BJ (cell line): ENCODE measurements at places on chromosomes 16 and 17. TPM values are rescaled to one million over a fixed set of nuclear protein-coding genes. Genes with fewer than 3 reads are reported as not detected.

DNA sequence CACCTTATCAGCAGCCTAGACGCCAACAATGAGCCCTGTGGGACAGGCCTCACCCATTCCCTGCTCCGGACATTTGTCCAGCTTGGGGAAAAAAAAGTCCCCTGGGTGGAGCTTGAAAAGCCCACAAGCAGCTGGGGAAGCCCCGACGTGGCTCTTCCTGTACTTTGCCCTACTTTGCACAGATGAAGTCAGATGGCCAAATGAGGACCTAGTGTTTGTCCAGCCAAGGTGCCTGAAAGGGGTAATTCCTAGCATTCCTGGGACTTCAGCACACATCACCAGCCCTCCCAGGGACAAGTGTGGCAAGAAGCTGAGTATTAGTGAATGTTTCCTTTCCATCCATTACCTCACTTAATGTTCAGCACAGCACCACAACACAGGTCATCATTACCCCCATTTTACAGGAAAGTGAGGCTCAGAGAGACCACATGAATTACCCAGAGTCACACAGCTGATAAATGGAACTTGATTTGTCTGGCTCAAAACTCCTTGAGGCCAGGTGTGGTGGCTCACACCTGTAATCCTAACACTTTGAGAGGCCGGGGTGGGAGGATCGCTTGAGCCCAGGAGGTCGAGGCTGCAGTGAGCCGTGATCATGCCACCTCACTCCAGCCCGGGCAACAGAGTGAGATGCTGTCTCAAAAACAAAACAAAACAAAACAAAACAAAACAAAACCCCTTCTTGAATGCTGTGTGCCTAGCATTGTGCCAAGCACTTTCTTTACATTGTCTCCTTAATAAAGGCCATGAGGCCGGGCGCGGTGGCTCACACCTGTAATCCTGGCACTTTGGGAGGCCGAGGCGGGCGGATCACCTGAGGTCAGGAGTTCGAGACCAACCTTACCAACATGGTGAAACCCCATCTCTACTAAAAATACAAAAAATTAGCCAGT lies 19.9 kb upstream of the PLLP start:
- DNase-seq: peak; percentile 21

DNA sequence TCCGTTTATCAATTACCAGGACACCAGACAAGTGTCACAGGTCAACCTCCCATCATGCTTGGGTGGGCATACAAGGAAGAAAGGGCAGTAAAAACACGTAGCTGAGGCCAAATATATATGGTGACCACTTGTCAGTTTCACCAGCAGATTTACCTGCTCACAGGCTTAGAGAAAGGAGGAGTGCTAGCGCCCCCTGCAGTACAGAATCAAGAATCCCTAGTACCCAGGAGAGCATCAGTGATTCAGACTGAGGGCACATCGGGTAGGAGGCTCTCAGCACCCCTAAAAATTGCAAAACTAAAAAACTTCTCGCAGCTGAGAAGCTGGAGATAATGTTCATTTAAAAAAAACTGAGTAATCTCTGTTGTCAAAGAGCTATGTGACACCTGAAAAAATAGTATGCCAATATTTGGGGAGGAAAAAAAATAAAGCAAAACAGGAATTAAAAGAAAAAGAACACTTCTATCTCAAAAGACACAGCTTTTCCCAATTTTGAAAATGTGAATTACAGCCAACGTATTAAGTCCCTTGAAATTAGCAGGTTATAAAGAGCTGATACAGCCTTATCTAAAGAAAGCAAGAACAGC lies 21.2 kb upstream of the MON1B start:
- DNase-seq: no peak

GRCh38 chr17:7834957-7835813 lies 1.2 kb downstream of the KDM6B start:
- peak; percentile 91 for DNase-seq

- DNase-seq: no peak
Measured at GRCh38 chr16:9447195-9447551, 355.7 kb downstream of the HAPSTR1 start.

- DNase-seq: no peak
Measured at GRCh38 chr17:47427985-47428384, 102.9 kb upstream of the NPEPPS start.

DNA sequence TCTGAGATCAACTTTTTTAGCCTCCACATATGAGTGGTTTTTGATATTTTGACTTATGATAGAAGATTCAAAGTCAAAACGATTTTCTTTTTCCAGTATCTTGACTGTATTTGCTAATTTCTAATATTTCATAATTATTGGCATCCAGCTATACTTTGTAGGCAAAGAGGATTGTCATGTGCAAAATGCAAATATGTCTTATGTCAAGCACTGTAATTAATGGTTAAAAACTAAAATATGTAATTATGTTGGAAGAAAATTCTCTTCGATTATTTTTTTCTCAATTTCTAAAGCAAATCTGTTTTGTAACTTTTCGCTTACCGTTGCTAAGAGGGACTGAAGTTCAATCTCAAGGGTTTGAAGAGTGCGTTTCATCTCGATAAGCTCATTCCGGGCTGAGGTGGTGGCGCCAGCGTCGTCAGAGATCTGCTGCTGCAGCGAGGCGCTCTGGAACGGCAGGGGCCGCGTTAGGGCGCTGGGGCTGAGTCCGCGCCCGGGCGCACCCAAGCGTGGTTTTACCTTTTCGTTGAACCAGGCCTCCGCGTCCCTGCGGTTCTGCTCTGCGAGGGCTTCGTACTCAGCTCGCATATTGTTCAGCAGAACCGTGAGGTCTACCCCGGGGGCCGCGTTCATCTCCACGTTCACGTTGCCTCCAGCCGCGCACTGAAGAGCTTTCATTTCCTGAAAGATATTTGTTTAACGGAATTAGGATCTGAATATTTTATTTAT lies 3.0 kb downstream of the KRT27 start:
- no peak for DNase-seq

GRCh38 chr16:88811769-88812512 lies at the start of gene APRT:
APRT (minus strand) TSS chr16:88811928; CDS start chr16:88811899, 29 bp downstream.
- peak; percentile 79 for DNase-seq

DNA sequence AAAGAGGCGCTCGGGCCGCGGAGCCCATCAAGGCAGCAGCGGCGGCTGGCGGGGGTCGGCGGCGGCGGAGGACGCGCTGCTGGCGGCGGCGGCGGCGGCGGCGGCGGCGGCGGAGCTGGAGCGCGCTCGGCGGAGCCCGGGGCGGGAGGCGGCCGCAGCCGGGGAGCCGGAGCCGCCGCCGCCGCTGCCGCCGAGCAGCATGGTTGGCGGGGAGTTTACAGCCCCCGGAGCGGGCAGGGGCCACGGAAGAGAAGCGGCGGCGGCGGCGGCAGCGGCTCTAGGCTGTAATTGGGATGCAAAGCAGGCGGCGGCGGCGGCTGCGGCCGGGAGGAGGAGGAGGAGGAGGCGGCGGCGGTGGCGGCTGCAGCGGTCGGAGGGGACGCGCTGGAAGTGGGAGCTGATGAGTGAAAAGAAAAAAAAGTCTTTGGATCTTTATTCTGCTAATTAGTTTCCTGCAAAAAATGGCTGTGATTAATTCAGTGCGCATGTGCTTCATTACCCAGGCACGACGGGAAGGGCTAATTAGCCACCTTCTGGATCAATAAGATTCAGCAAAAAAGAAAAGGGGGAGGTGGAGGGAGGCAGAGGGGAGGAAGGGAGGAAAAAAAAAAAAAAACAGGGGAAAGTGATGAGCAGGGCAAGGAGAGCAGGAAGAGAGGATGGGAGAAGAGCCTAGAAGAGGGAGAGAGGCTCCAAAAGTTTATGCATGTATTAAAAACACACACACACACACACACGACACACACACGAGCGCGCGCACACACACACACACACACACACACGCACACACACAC lies 10.9 kb upstream of the ZFHX3 start:
- no peak for DNase-seq

GRCh38 chr17:60525328-60525684 lies 736 bp downstream of the APPBP2 start:
- no peak for DNase-seq

Gene NTN1
- 0.06 TPM in 2 replicates for polyA plus RNA-seq

- no peak for DNase-seq
Measured at GRCh38 chr17:42230225-42230624, 35.9 kb upstream of the GHDC start.

- no peak for DNase-seq
Measured at GRCh38 chr17:8480011-8480976, 44.6 kb downstream of the NDEL1 start.
